ENCODE measurements at places on chromosomes 12 and 14. TPM values are rescaled to one million over a fixed set of nuclear protein-coding genes. Genes with fewer than 3 reads are reported as not detected.

The TAS2R50 gene
- total RNA-seq: not detected

The DIO2 gene
- total RNA-seq: 1.6 TPM

The ETFBKMT gene
- 6.4 TPM for total RNA-seq

The DNAAF2 gene
- 6.1 TPM for total RNA-seq

The ADAMTS20 gene
- not detected for total RNA-seq

- DNase-seq: peak; percentile 11
Observed at GRCh38 chr14:100830681-100831080, 4.8 kb downstream of the MEG3 start.

GRCh38 chr12:53530061-53530460 lies 22.8 kb upstream of the NPFF start:
- DNase-seq: no peak

DNA sequence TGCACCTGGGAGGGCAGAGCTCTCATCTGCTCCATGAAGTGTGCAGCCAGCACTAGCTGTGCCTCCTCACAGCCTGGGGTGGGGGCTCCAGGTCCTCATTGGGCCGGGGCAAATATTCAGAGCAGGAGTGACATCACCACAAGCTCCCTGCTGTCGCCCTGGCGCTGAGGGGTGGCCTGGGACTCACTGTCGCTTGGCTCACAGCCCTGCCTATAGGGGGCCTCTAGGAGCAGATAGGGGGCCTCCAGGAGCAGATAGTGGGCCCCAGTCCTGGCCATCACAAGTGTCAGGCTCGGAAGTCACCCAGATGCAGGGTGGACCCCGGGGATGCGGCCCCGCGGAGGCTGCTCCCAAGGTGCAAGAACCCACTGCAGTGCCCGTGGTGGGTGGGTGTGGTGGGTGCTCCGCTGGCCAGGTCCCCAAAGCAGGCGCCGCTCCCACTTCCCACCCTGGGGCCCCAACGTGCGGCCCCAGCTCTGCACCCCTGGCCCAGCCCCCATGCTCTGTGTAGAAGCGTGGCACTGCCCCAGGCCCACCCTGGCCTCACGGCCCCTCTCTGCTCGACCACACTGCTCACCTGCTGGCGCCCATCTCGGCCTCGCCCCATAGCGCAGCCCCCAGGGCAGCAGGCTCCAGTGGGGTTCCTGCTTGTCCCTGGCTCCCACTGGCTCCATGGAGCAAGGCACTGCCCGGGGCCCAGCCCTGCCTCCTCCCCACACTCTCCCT lies 18.0 kb downstream of the SYNJ2BP start:
- DNase-seq: peak; percentile 67

DNA sequence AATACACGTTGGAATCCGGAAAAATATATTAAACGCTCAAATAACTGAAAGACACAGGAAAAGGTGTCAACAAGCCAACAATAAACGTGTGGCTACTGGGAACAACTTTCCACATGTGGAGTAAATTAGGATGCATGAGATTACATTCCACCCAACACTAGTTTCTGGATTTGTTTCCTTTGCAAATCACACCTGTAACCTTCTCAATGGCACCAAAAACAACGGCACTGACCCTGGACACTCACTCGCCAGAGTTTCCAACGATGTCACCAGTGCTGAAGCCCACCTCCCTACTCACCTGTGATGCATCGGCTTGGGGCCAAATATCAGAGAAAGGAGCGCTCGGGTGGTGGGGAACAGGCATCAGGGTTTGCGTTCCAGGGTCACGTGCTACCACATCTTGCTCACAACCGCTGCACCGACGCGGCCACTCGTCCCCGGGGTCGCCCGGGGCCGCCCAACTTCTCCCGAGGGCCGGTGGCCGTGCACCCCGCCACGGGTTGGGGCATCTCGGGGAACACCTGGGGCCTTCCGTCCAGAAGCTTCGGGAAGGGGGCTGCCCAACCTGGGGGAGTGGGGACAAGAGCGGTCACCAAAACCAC lies 629 bp downstream of the PRDM4 start:
- DNase-seq: peak; percentile 76

- DNase-seq: no peak
Observed at GRCh38 chr12:47190271-47190750, 110.6 kb upstream of the AMIGO2 start.

DNA sequence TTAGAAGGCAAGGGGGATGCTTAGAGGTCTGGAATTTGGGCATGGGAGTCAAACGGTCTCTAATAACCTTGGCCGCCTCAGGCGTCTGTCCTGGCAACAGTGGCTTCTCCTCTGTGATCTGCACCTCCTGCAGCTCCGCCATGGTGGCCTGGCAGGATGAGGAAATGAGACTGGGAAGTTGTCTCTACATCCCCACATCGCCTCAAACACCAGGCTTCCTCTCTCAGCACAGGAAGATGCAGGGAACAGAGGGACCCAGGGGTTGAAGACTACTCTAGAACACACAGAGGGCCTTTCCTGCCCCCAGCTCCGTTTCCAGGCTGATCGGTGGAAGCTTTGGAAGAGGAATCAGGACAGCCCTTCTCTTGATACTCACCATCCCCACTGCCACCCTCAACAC lies 1.7 kb downstream of the NDRG2 start:
- no peak for DNase-seq

- DNase-seq: no peak
Observed at GRCh38 chr12:58766513-58766870, 153.8 kb downstream of the LRIG3 start.

GRCh38 chr14:61577506-61577931 lies 117.8 kb upstream of the HIF1A start:
- no peak for DNase-seq

DNA sequence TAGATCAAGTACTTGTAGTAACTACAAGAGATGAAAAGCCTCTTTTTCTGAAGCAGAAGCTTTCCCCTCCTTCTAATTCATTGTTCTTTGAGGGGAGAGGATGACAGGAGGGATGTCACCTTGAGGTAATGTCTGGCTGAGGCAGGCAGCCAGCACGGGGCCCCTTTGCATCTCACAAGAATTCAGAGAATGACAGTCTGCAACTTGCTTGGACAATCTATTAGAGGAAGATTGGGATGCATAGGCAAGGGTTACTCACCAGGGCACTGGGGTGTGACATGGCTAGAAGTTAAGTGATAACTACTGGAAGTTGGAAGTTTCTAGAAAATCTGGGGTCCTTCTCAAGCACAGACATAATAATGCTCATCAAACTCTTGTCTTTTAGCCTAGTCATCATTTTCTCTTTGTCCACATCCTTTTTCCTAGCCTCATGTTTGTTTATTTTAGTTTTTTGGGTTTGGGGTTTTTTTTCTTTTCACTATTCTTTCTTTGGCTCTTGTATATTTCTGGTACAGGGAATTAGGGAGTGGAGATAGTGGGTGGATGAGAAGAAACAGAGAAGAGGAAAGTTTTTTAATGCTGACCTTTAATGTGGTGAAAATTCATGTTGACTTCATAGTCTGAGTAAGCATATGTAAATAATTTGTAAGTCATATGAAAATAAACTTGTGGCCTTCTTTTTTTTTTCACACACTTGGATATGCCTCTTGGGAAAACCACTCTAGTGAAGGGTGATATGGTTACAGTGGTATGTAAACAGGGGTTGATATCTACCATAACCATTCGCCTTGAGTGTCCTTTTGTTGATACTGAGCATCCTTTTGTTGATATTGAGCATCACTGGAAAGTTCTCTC lies 55.1 kb downstream of the TTLL5 start:
- no peak for DNase-seq

GRCh38 chr12:109387425-109388166 lies 39.9 kb downstream of the MYO1H start:
- DNase-seq: no peak

- no peak for DNase-seq
Observed at GRCh38 chr14:29339494-29340172, 573.0 kb downstream of the FOXG1 start.

- DNase-seq: no peak
Observed at GRCh38 chr14:73851000-73851399, 631 bp upstream of the PTGR2 start.
